Esophagus mucosa (tissue), 1 donor: ENCODE measurements at places on chromosomes 2 and 18. TPM values are rescaled to one million over a fixed set of nuclear protein-coding genes. Genes with fewer than 3 reads are reported as not detected.

Gene TGFBRAP1
- 11.4 TPM for total RNA-seq

Gene PROKR1
- total RNA-seq, result not detected

Gene CRYGD
- total RNA-seq, result not detected

Gene ELOA2
- not detected for total RNA-seq

Gene OTOS
- total RNA-seq, result not detected
